ENCODE measurements at places on chromosomes 6 and 20.

DNA sequence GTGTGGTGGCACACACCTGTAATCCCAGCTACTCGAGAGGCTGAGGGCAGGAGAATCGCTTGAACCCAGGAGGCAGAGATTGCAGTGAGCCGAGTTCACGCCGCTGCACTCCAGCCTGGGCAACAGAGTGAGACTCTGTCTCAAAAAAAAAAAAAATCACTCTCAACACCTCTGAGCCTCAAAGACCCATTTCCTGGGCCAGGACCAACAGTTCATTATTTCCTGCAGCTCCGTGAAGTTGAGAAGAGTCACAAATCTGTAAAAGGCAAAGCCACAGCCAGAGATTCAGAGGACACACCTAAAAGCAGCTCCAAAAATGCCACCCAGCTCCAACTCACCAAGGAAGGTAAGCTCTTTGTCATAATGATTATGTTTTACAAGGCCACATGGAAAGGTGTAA lies 15.2 kb upstream of the NOP56 start:
- no peak for DNase-seq

DNA sequence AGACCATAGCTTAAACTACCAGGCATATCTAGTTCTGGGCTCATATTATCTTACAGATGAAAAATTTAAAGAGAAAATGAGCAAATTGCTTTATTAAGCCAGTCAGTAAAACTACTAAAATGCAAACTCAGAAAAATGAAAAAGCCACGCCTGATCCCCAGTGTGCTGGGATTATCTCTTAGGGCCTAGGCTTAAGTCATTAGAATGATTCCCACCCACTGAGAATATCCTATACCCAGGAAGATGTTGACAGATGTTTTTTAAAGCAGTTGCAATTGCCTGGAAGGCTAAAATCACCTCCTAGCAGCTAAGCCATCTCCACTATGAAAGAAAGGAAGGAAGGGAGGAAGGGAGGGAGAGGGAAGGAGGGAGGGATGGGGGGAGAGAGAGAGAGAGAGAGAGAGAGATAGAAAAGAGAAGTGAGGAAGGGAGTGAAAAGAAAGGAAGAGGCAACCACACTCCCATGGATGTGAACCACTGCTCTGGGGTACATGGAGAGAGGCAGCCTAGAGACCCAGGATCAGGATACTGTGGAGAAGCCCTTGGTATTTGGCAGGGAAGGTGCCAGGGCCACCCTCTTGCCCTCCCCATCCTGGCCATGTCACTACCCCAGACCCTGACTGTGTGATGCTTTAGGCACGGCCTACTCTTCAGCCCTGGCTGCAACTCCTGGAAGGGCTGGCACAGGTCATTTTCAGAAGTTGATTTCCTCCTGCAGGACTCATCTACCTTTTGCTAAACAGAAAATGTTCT lies 21.9 kb downstream of the NEDD9 start:
- peak; percentile 74 for DNase-seq

DNA sequence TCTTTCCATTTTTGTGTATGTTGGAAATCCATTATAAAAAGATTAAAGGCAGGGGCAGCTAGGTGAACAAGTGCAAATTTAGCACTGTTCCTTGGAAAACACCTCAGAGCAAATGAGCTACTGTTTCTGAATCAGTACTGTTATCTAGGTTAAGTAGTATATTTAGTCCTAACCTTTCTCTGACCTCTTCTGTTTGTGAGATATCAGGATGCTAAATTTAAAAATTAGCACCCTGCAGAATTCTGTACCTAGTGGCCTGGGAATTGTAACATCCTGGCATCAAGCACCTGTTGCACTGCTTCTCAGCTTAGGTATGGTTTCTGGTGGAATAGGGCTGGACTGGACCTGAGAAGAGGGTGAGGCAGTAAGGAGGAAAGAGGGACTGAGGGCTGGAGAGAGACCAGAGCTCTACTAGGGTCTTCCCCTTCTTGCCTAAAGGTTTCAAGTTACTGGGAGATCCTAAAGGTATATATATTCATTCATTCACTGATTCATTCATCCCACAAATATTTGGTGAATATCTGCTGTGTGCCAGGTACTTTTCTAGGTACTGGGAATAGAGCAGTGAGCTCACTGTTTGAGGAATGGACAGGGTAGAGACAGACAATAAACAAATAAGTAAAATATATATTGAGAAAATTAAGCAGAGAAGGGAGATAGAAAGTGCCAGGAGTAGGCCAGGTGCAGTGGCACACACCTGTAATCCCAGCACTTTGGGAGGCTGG lies 5.2 kb downstream of the ZNF76 start:
- no peak for DNase-seq

DNA sequence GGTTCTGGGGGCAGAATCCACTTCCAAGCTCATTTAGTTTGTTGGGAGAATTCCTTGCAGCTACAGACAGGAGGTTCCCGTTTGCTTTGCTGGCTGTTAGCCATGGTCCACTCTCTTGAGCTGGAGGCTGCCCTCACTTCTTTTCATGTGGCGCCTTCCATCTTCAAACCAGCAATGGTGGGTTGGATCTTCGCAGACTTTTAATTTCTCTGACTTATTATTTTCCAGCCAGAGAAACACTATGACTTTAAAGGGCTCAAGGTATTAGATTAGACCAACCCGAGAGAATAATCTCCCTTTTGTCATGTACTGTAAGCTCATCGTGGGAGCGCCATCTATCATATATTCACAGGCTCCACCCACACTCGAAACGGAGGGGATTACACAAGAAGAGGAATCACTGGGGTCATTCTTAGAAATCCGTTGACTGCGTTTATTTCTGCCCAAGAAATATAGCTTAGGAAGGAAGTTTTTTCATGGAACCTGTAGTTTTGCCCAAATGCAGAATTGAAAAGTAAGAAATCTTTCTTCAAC lies 38.9 kb downstream of the SAMD5 start:
- peak; percentile 58 for DNase-seq

DNA sequence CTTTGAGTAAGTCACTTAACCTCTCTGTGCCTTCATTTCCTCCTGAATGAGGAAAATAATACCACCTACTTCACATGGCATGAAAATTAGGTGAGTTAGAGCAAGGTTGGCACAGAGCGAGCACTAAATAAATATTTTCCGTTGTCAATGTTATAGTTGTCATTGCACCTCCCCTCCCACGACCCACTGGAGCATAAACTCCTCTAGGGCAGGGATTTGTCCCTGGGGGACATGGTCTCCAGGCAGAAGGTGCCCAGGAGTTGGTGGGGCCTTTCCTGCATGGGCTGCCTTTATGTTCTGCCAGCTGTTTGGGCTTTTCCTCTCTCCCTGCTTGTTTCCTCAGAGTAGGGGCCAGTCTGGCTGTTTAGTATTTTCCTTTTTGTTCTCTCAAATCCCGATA lies 1.3 kb upstream of the ANGPT4 start:
- DNase-seq: no peak

- no peak for DNase-seq
These were observed 30.1 kb upstream of the NTSR1 start for GRCh38 chr20:62678553-62678952.

DNA sequence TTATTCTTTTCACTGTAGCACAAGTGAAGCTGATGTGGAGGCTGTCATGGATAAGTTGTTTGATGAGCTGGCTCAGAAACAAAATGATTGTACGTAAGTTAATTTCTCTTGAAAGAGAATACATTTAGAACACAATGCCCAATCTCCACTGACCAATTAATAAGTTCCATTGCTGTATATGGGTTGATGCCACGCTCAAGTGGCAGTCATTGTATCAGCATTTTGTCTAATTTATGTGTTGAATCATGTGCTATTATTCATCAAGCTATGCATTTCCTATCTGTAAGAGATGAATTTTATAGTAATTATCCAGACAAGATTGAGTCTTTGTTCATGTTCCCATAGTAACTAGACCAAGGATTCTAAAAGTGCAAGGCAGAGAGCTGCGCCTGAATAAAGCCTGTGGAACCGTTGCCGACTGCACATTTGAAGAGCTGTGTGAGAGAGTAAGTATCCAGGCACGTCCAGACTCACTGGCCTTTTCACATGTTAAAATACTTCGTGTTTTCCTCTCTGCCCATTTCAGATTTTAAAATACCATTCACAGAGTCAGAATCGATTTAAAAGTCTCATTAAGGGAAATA lies 83.8 kb upstream of the FOXO3 start:
- no peak for DNase-seq

- no peak for DNase-seq
These were observed 366.5 kb upstream of the POU3F2 start for GRCh38 chr6:98467902-98468301.

- DNase-seq: no peak
These were observed 2.5 kb downstream of the SLC17A1 start for GRCh38 chr6:25829375-25829774.

DNA sequence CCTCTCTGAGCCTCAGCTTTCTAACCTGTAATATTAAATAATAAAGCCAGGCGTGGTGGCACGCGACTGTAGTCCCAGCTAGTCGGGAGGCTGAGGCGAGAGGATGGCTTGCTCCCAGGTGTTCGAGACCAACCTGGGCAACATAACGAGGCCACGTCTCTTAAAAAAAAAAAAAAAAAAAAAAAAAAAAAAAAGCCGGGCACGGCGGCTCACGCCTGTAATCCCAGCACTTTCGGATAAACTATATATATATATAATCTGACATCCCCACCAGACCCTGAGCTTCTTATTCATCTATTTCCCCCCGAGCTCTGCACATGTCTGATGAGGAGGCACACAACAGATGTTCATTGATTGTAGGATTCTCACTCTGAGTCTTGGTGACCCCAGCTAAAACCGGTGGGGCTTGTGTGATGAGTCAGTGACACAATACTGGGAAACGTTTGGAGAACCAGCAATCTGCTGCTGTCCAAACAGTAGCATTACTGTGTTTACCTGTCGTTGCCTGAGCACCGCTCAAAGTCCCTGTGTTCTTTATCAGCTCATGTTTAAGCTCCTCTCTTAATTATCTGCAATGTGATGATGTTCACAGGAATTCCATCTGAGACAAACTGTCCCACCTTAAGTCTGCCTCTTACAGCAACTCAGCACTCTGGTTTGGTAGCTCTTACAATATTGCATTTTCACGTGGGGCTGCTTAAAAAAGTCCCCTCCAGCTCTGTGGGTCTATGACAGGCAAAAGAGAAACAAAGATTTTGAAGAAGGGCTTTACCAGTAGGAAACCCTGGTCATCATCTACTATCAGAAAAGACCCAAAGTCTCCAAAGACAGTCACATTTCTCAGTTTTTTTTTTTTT lies 1.0 kb upstream of the SPATA2 start:
- DNase-seq: no peak

DNA sequence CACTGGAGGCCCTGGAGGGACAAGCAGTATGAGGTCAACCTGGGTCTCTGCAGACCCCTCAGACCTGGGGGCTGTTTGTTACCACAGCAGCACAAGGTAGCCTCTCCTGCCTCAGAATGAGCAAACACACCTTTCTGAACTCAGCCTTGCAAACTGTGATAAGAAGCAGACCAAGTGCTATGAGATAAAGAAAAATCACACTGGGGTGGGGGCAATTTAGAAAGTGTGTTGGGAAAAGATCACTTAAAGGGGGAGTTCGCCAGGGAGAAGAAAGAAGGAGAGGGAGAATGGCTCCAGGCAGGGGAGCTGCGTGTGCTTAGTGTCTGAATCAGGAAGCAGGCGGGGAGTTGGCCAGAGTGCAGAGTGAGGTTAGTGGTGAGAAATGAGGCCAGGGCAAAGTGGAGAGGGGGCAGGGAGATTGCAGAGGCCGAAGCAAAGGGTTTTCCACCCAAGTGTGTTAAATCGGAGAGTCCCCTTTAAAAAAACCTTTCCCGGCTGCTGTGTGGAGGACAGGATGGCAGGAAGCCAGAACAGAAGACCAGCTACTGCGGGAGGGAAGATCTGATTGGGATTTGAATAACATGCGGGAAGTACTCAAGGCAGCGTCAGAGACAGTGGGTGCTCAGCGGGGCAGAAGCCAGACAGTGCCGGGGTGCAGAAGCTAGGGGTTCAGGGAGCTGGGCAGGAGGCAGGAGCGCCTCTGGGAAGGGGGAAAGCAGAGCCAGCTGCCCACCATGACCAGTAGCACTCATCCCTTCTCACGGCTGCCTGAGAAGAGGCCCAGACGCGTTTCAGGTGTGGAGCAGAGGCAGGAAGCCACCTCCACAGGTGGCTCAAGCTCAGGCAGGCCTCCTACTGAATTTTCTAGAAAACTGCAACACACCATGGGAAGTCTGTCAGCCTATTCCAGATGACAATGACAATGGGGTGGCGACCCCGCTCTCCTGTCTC lies 9.0 kb downstream of the ADA start:
- no peak for DNase-seq

GRCh38 chr6:16770701-16771569 lies 9.7 kb upstream of the ATXN1 start:
- DNase-seq: peak; percentile 64

DNA sequence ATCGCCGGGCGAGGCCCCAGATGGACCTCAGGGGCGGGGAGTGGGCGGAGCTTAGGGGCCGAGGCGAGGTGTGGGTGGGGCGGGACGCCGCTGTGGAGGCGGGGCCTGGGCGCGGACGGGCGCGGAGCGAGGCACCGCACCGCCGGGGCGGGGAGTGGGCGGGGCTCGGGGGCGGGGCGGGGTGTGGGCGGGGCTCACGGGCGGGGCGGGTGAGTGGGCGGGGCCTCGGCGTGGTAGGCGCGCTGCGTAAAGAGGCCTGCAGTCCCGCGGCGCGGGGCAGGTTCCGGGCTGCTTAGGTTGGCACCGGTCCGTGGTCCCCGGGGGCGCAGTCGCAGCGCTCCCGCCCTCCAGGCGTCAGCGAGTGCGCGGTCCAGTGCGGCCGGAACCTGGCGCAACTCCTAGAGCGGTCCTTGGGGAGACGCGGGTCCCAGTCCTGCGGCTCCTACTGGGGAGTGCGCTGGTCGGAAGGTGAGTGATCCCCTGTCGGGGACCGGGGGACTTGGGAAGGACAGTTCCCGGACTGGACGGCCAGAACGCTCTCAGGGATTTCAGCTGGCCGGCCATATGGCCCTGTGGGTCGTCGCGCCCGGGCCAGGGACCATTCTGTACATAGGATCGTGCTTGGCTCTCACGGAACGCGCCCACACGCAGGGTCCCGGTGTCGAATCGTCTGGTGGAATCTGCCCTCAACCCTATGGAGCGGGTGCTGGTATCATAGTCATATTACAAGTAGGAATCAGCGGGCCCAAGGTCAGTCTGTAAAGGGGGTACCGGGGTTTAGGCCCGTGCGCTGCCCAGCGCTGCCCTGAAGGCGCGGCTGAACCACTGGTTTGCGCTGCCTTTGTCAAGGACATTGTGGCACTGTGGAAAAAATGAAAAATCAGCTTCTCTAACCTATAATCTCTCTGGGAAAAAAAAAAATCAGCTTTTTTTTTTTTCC lies at the start of gene NQO2:
Gene NQO2 (plus strand): TSS at position 277 of the 940 bp plus-strand sequence. CDS start 6,659 bp downstream, outside the sequence.
- peak; percentile 97 for DNase-seq

DNA sequence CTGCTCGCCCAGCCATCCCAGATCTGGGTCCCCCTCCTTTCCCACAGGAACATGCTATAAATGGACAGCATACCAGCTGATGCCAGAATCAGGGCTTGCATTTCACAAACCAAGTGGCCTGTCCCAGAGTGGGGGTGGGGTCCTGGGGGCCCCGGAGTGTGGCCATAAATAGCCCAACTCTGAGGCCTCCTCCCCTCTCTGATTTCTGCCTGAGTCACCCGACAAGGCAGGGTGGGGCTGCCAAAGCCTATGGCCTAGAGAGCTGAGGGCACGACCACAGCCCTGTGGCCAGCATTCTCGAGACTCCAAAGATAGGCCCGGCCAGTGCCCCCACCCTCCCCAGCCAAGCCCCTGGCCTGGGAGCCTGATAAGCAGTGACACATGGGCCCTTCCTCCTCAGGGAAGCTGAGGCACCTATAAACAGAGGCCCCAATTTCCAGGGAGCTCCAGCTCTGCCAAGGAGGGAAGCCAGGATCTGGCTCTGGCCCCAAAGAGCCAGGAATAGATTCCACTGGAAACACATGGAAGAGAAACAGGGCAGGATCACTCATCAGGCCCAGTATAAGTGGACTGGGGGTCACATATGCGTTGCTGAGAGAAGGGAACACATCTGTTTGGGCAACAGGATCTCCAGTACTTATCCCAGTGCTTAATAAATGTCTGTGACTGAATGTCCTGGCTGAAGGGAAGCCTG lies 20.3 kb downstream of the SNTA1 start:
- no peak for DNase-seq
